CD8-positive, alpha-beta memory T cell (primary cell): ENCODE measurements at places on chromosomes 3 and 15. TPM values are rescaled to one million over a fixed set of nuclear protein-coding genes. Genes with fewer than 3 reads are reported as not detected.

Gene CCRL2
- 2.7 TPM for total RNA-seq

Gene SSUH2
- not detected for total RNA-seq

DNA sequence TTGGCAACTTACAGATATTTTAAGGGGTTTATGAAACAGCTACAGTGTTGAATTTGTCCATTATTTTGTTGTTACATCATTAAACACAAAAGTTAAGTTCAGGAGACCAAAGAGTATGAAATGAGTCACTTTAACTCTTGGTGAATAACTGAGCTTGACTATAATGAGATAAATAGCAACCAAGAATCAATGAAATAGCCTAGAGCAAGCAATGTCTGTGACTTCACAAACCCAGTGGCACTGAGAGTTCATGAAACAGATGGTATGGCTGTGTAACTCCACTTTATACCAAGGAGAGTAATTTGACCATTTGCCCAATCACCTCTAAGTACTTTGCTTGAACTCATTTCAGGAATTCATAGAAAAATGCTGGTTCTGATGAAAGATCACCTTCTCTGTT is 169.6 kb upstream of the GADL1 start:
- no peak for DNase-seq

Gene SERPINI2
- total RNA-seq: not detected

Gene FAIM
- total RNA-seq: 8.5 TPM

- DNase-seq: no peak
Observed at GRCh38 chr15:63367900-63368299, 13.7 kb downstream of the CA12 start.

DNA sequence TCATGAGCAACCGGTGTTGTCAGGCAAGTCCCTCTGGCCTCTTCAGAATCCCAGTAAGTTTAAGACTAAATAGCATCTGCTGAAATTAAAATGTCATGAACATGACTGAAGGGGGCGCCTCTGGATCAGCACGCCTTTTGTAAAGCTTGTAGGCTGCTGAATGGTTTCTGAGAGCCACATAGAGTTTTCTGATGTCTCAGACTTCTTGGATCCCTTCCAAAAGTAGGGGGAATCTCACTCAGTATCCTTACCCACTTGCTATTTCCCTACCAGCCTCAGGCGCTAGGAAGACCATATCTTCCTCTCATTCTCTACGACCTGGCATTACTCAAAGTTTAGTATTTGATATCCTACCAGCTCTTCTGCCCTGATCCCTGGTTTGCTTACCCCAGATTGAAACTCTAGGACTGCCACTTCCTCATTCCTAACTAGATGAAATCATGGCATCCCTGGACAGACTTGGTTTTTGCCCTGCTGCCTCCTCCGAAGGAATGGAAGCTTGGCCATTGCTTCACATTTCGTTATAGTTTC is 62.7 kb upstream of the CD47 start:
- peak; percentile 13 for DNase-seq

- no peak for DNase-seq
Observed at GRCh38 chr3:9081184-9081818, 118.0 kb upstream of the RAD18 start.

Gene GATA2
- not detected for total RNA-seq

- DNase-seq: no peak
Observed at GRCh38 chr3:65168547-65168946, 480.7 kb upstream of the ADAMTS9 start.

Gene CCR8
- total RNA-seq: 5.3 TPM

GRCh38 chr3:134852132-134852531 is 57.1 kb downstream of the EPHB1 start:
- DNase-seq: no peak

GRCh38 chr15:65423150-65423975 is 616 bp upstream of the IGDCC4 start:
- no peak for DNase-seq

GRCh38 chr3:134378384-134378783 is 4.1 kb upstream of the AMOTL2 start:
- no peak for DNase-seq

- no peak for DNase-seq
Observed at GRCh38 chr15:45594319-45594718, 7.1 kb downstream of the BLOC1S6 start.

DNA sequence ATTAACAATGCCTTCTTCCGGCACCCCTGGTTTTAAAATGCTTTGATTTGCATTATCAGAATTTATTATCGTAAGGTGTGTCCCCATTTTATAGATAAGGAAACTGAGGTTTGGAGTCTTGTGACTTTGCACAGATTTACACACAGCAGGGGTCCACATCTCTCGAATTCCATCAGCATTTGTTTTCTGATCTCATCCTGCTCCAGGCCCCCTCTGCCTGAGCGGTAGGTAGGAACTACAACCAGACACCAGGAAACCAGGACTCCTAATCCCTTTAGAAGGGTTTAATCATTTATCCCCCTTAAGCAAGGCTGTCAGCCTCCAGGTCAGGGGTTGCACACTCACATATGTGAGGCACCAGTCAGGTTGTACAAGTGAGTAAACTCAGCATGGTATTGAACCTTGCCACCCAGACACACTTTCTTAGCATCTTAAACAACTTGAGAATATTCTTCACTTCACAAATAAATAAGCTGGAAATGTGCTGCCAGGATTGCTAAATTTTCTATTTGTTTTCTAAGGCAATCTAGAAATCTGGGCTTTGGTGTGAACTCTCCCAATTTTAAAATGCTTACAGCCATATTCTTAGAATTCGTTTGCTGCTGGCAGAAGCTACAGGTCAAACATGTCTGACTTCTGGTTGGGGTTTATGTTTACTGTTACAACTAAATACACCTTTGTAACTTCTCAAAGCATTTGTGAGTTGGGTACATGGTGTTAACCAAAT is 31.7 kb upstream of the CMTM7 start:
- no peak for DNase-seq

DNA sequence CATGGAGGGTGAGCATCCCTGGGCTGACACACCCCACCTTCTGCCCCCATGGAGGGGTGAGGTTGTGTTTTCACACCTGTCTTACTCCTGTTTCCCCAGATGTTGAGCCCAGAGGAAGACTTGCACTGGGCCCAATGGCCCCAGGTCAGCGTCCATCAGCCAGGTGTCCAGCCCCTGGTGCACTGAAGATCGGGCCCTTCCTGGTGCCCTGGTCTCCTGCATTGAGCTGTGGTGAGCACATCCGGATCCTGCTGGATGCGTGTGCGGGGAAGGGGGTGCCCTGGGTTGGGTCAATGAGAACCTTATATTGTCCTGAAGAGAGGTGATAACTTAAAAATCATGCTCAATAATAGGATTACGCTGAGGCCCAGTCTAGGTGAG is 227.3 kb downstream of the SNRPN start:
- no peak for DNase-seq

- DNase-seq: no peak
Observed at GRCh38 chr3:34159613-34160420, 361.4 kb downstream of the PDCD6IP start.

DNA sequence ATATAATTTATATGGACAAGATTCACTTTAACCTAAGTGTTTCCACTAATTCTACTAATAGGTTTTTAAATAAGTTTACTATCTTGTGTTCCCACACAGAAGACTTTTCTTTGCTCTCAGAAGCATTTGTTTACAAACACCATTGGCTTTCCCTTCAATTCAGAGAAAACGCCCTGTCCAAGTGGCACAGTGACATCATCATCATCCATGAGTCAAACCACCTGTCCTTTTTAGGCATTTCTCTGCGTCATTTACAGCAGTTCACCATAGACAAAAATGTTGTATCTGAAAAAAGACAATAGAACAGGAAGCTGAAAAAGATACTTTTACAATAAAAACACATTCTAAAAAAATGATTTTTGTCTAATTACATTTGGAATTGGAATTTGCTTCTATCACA is 9.3 kb upstream of the BCL2L10 start:
- DNase-seq: no peak

Gene PP2D1
- total RNA-seq: not detected

DNA sequence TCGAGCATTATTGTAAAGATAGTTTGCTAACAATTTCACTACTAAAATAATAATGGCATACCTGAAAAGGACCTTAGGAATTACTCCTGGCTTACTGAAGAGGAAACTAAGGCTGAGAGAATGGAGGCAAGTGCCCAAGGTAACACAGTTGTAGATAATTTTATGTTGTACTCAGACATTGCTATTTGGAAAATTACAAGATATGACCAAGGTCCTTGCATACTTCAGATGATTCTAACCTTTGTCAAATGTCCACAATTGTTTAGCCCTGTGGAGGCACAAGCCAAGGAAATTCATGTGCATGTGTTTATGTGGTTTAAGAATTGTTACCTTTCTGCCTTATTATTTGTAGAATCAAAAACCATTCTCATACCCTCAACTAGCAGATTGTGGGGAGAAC is 105.7 kb downstream of the TUSC7 start:
- no peak for DNase-seq

- DNase-seq: no peak
Observed at GRCh38 chr3:133023362-133023761, 14.8 kb upstream of the TMEM108 start.

Gene PPM1L
- 4.4 TPM for total RNA-seq

Gene SAXO2
- total RNA-seq: 0.97 TPM

DNA sequence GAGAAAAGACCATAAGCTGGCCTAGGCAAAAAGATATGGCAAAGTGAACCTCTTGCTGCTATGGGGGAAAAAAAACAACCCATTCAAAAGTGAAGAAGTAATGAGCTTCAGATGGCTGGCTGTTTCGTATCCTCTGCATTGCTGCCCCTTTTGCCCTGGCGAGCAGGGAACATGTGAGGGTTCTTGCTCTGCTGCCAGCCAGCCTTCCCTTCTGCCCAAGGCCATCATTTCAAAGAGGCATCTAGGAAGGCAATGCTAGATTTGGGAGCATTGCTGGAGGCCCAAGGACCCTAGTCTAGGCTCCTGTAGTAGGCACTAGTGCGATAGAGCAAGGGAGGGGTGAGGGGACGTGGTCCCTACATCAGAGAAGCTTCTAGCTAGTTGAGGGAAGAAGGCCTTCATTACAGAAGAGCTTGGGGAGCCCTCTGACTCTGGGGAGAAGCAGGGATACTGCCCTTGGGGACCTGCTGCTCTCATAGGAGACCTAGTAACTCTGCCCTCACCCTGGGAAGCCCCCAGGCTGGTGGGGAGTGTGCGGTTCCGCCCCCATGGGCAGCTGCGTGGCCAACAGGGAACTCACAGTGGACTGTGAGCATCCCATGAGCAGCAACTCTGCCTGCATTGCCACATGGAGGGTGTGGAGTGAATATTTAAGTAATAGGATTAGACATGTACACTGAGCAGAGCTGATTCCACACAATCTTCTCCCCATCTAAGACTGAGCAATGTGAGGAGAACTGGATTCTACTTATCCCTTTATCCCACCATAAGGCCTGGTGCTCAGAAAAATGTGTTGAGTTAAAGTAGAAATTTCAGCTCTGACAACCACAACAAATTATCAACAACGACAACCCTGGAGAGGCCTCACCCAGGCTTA is 21.3 kb downstream of the ITGA11 start:
- no peak for DNase-seq

GRCh38 chr3:149548669-149549065 is 74.2 kb downstream of the TM4SF4 start:
- no peak for DNase-seq

Gene PLXND1
- total RNA-seq: 12.1 TPM

Gene TMIE
- not detected for total RNA-seq

GRCh38 chr3:141240687-141241615 is 9.3 kb downstream of the PXYLP1 start:
- DNase-seq: no peak

Gene STAC
- total RNA-seq: not detected

DNA sequence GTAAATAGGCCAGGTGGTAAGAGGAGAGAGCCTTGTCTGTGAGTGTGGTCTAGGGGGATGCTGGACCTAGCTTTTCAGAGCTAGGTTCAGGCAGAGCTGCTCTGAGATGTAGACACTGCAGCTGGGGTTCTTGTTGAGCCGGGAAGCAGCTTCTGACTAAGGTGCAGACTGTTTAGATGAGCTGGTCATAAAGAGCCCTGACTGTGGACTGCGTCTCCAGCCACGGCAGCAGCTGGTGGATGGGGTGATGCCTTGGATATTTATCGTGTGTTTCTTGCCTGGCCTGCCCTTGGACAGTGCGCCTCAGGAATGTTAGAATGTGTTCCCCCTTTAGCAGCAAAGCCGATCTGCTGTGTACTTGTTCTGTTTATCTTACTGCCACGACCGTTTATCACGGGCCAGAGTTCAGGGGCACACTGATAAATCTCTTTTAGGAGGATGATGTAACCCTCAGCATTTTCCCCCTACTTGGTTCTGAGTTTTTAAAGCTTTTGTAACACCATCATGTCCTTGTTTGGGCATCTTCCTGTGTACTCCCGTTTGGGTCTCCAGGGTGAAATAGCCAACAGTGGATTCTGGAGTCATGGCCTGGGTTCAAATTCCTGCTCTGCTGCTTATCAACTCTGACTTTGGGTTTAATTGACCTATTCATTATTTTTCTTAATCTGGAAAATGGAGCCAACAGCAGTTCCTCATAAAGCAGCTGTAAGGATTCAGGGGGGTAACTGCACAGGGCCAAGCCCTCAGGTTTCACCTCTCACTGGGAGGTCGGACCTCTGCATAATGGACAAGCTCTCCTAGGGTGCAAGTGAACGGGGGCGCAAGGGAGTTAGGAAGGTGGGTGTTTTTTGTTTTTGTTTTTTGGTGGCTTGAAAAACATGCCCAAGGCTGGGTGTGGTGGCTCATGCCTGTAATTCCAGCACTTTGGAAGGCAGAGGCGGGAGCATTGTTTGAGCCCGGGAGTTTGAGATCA is 51.4 kb downstream of the FLNB start:
- DNase-seq: no peak

DNA sequence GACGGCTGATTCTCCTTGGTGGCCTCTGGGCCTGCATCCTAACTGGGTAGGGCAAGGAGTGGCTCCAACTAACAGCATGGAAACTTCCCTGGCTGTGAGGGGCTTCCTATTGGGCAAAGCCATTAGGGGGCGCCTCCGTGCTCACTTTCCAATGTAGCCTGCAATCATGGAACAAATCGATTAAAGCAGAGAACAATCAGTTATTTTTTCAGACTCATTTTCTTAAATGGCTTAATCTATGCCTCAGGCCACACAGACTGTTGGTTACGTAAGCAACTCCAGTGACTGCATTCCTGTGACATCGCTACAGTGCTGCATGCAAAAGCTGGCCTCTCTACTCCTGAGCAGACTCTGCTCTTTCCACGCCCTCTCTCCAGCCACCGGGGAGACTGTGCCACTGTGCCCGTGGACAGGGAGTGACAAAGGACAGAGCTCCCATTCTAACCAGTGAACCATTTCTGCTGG is 278.9 kb downstream of the KLF13 start:
- no peak for DNase-seq

GRCh38 chr15:34654625-34655024 is 71.2 kb upstream of the GOLGA8B start:
- no peak for DNase-seq

- DNase-seq: no peak
Observed at GRCh38 chr15:93314245-93314644, 225.2 kb upstream of the RGMA start.
